Urinary bladder (tissue), 4 donors: ENCODE measurements at places on chromosomes 7 and 10. TPM values are rescaled to one million over a fixed set of nuclear protein-coding genes. Genes with fewer than 3 reads are reported as not detected.

GRCh38 chr10:101602761-101603398, 14.8 kb downstream of the DPCD start:
- DNase-seq = no peak

DNA sequence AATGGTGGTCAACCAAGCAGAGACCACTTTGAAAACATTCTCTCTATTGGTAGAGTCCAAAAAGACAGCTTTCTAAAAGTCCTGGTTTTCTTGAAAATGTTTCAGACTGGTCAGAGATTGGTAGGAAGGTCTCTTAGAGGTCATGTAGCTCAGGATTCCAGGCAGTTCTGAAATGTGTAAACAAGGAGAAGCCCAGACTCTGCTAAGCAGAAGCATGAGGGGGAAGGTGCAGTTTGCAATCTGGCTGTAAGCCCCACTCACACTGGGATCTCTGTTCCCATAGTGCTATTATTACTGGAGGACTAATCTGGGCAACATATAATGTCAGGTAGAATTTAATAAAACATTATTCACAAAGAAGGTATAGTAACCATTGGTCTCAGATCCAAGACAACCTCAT, 101.1 kb downstream of the MAGI2 start:
- DNase-seq = no peak

DNA sequence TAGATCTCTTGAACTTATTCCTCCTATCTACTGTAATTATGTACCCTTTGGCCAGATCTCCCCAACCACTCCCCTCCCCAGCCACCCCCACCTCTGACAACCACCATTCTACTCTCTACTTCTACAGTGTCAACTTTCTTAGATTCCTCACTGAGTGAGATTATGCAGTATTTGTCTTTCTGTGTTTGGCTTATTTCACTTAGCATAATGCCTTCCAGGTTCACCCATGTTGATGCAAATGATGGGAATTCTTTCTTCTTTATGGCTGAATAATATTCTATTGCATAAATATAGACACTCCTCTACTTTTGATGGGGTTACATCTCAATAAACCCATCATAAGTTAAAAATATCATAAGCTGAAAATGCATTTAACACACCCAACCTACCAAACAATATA, 21.3 kb upstream of the HNRNPH3 start:
- no peak for DNase-seq

CAV2 gene
- polyA plus RNA-seq = 86.5 TPM

PAX4 gene
- polyA plus RNA-seq = not detected
